ENCODE measurements at places on chromosomes 7 and 10.

- DNase-seq, result no peak
These were observed 208.6 kb upstream of the GALNT17 start for GRCh38 chr7:70923181-70923845.

- no peak for DNase-seq
These were observed 276.0 kb upstream of the VWC2 start for GRCh38 chr7:49497471-49497870.

DNA sequence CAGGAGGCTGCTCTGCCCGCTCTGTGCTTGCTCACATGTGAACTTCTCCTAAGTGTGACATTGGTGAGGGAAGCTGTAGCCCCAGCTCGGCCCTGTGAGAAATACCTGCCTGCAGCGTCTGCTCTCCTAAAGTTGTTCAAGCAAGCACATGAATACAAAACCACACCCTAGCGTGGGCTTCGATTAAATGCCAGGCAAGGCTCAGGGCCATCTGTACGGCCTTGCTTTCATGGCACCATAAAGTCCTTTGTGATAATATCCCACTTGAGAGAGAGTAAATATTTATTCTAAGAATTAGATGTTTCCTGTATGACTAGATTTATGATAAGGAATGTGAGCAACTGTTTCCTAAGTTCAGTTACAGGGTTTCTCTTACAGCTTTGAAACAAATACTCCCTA is 262.8 kb upstream of the KLF14 start:
- no peak for DNase-seq

DNA sequence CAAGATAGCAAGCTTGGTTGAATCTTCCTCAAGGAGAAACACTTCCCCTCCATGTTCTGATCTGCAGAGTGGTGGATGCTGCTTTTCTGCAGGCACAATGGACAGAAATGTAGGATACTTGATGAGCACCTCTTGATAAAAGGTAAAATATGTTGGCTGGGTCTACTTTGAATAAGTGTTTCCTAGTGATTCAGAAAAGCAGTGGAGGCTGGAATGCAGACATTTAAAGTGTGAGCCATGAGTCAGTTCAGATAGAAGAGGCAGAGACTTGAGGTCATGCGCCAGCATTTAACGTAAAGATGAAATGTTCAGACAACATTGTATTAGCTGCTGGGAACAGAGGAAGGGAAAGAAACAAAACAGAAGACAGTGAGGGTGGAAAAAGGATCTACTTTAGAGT is 403.1 kb downstream of the ADRA2A start:
- DNase-seq, result no peak

DNA sequence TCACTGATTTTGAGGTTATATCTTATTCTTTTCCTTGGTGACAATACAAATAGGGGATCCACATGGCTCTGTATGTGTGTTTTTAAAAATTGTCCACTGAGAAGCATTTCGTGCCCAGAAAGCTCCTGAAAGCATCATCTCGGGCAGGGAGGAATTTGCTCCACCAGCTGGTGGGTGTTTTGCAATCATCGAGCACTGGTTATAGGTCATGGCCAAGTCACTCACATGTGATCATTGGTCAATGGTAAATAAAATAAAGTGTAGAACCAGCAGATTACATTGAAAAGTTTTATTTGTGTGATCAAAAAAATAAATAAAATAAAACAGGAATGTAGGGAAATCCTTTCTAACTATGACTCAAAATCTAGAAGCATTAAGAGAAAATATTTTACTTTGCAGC is 23.0 kb upstream of the SNX13 start:
- no peak for DNase-seq

- no peak for DNase-seq
These were observed 410.0 kb upstream of the FOXK1 start for GRCh38 chr7:4272141-4272540.

DNA sequence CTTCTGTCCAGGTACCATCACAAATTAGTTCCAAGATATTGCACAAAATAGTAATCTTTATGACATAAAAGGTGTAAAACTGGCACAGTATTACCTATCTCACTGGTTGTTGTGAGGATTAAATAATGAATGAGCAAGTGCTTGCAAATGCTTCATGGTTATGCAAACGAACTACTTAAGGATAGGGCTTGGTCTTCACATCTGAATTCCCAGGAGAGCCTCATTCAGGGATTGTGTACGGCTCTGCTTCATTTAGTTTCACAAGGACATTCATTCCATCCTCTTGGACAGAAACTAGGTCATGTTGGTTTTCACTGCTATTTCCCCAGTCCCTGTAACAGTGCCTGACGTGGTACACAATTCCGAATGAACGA is 12.1 kb downstream of the ABCA13 start:
- no peak for DNase-seq

- no peak for DNase-seq
These were observed 93.1 kb downstream of the NRP1 start for GRCh38 chr10:33241351-33241750.

DNA sequence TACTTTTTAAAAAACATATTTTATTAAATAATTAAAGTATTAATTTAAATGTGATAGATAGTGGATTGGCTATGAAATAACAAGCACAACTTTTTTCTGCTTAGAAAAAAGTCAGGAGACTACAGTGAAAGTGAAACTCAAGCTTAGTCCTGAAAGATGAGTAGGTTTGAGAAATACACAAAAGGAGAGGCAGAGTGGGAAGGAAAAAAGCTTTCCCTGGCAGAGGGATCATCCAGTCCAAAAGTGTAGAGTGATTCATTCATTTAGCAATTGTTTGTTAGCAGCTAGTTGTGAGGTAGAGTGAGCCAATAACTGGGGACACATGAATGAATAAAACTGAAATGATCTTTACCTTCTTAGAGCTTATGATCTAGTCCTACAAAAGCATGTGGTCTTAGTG is 93.5 kb downstream of the FOXP2 start:
- no peak for DNase-seq

Data from midbrain (tissue), 1 donor.